ENCODE measurements at places on chromosomes 1 and 21. TPM values are rescaled to one million over a fixed set of nuclear protein-coding genes. Genes with fewer than 3 reads are reported as not detected.

IL10RB gene
- total RNA-seq: 43.2 TPM

OVAAL gene
- total RNA-seq: not detected

OR10J1 gene
- not detected for total RNA-seq

C1orf198 gene
- total RNA-seq: 119 TPM

PLA2G2A gene
- 2.0 TPM for total RNA-seq

OPRD1 gene
- not detected for total RNA-seq

SPATA21 gene
- total RNA-seq: not detected

PIK3R3 gene
- 2.0 TPM for total RNA-seq

PGBD2 gene
- total RNA-seq: 1.4 TPM

NFASC gene
- total RNA-seq: 13.0 TPM

AMY1B gene
- total RNA-seq: not detected

OLIG2 gene
- total RNA-seq: not detected

VPS45 gene
- 17.2 TPM for total RNA-seq

HMCN1 gene
- total RNA-seq: 18.7 TPM

ATP5PO gene
- total RNA-seq: 240 TPM

CTSK gene
- 94.4 TPM for total RNA-seq

GBP3 gene
- 18.3 TPM for total RNA-seq

LENEP gene
- not detected for total RNA-seq

HSD3B1 gene
- total RNA-seq: not detected

OR14K1 gene
- total RNA-seq: not detected
